ENCODE measurements at places on chromosomes 7 and 10.

DNA sequence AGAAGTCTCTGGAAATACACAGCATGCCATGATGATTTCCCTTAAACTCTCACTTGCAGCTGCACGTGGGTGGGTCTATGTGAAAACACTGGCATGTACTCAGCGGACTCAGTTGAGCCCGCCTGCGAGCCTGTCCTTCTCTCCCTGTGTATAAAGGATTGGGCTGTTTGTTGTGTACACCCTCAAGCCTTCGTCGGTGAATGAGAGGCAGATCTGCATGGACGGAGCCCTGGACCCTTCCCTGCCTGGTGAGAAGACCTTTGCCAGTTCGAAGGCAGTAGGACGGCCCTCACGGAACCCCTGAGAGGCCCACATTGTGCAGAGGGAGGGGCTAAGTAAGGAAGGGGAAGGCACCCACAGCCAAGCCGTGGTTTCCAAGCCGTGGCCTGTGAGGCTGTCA lies 121.2 kb downstream of the WDFY4 start:
- peak; percentile 30 for DNase-seq

DNA sequence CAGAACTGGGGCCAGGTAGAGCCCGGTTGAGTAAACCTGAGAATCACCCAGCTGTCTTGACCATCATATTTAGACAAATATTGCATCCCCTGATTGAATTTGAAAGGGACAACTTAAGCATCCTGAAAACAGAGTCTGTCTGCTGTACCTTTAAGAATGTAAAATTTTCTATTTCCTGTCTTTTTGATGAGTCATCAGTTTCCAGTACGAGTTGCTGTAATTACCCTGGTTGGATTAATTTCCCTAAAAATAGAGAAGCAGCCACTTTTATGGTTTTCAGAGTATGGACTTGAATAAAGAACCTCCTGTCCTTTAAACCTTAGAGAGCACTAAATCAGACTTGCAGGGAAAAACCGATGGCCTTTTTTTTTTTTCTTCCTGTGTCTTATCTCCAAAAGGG lies 164.6 kb upstream of the SH2B2 start:
- DNase-seq = no peak

- DNase-seq = no peak
Measured at GRCh38 chr7:17181482-17181881, 117.0 kb upstream of the AHR start.

- DNase-seq = no peak
Measured at GRCh38 chr10:28169525-28169924, 133.3 kb downstream of the MPP7 start.

DNA sequence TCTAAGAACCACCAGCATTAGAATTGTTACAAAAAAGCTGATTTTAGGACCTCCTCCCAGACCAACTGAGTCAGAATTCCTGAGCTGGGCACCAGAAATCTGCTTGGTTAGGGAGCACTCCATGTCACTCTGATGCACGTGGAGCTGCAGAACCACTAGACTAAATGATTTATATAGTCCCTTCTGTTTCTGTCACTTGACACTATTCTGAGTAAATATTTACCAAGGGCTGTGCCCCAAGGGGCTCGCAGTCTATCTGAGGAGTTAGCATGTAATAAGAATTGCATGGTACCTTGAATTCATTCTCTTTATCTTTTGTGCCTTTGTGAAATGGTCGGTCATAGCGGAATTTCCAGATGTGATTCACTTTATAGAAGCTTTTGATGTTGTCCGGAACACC lies 196.0 kb upstream of the IMMP2L start:
- DNase-seq = no peak

- no peak for DNase-seq
Measured at GRCh38 chr10:5560817-5561703, 36.3 kb downstream of the CALML3 start.

DNA sequence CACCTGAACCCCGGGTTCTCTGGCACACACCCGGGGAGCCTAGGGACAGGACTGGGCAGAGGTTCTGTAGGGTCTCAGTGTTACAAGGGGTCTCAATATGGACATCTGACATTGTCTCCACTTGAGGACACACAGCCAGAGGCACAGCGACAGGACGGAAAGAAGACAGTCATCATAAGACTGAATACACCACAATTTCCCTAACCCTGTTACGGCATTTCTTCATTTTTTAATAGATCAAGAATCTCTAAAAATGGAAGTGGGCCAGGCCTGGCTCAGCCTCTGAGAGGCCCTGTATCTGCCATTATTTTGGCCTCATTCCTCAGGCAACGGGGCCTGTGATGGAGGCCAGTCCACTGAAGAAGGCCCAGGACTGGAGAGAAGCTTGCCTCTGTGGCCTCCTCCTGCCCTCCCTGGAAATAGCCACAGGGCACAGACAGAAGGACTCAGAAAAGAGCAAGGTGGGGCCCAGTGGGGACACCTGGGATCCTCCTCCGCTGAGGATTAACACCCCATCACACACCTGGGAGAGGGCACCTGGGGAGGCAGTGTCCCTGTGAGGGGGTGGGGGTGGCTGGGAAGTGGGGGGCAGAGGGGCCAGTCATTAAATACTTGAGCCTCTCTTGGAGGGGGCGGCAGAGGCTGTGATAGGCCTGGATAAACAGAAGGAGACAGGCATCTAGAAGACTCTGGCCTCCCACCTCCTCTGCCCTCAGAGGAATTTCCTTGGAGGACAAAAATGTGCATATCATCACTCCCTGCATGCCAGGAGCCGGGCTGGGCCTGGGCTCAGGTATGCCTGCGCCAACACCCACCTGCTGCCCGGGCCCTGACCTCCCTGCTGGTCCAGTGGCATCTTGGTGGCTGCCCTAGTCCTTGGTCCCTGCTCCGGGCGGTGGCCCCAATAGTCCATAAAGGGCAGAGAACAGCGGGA lies 8.0 kb downstream of the SPOCK2 start:
- no peak for DNase-seq

DNA sequence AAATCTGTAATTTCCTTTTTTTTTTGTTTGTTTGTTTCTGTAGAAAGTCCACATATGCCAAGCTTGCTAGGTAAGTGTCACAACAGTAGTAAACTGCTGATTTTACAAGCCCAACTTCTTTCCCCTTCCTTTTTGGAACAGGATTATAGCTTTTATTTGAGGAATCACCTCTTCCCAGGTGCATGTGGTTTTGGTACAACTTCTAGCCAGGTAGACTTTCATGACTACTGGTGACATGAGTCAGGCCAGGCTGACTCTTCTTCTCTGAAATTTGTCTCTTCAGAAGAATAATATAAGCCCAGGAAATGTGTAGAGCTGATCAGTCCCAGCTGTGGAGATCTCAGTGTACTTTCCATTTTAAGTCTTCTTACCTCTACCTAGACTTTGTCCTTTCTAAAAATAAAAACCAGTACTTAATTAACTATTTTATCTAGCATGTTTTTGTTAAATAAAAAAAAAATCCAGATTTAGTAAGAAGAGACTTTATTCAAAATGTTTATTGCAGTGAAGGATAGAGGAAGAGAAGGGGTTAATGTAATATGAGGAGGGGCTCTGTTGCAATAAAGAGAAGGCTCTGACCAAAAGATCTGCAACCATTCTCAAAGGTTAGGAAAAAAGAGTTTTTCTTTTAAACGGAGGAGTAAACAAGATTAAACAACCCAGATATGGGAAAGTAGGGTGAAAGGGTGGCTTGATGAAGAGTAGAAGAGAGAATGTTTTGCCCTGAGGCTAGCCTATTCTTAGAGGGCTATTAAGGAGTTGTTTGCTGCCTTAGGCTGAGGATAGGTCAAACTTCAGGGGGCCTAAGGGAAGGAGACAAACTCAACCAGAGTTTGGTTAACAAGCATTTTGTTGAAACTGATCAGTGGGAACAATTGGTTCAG lies 664.2 kb downstream of the SORCS1 start:
- DNase-seq = no peak

- peak; percentile 40 for DNase-seq
Measured at GRCh38 chr7:66258409-66258808, 53.3 kb downstream of the TPST1 start.

GRCh38 chr10:77909021-77909748 lies 17.4 kb downstream of the DLG5 start:
- DNase-seq = no peak

GRCh38 chr10:88800152-88801125 lies 2.1 kb upstream of the LIPM start:
- no peak for DNase-seq

GRCh38 chr10:44946205-44946604 lies 13.4 kb upstream of the RASSF4 start:
- no peak for DNase-seq

DNA sequence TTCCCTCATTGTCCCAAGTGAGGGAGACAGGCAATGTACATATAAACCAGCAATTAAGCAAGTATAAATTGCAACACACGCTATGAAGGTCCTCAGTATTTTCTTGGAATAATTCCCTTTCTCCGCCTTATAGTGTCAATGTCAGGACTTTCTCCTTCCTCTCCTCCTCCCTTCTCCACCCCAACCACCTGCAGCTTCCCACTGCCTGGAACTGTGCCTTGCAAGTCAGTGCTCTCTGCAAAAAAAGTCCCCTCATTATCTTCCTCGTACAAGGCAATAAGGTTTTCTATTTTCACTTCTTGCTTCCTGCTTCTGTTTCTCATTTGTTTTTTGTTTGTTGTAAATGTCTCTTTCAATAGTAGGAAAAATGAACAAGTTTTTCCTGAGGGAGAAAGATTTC lies 111.7 kb downstream of the GPR26 start:
- no peak for DNase-seq

GRCh38 chr10:73099141-73099540 lies 2.5 kb upstream of the P4HA1 start:
- no peak for DNase-seq

DNA sequence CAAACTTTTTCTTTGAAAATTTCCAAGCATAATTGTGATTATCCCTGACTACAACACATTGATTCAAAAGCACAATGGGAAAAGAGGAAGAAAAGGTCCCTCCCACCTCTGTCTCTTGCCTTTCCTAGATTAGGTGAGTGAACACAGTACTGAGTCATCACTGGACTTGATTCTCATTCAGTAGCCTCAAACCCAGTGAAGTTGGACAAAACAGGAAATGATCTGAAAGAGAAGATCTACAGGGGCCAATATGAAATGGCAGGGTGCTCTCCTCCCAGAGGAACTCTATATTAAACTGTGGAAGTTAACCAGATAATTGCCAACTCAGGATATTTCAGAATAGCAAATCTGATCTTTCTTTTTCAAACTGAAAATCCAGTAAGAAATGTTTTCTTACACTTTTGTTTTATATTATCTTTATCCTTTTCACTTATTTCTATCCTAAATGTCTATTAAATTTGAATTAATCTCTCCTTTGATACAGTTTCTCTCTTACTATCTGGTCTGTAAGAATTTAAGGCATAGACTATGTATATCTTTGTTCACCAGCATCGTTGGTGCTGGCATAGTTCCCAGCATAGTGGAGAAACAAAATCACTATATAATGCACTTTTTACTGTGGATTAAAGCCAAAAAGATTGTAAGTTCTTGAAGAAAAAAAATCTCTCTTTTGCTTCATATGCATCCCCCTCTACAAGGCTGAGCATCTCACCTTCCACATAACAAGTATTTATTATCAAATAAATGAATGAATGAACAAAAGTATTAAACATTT lies 41.4 kb upstream of the IKZF1 start:
- no peak for DNase-seq

GRCh38 chr10:86711513-86712316 lies 43.4 kb downstream of the LDB3 start:
- DNase-seq = no peak

- DNase-seq = no peak
Measured at GRCh38 chr10:125457406-125457805, 225.6 kb downstream of the TEX36 start.

DNA sequence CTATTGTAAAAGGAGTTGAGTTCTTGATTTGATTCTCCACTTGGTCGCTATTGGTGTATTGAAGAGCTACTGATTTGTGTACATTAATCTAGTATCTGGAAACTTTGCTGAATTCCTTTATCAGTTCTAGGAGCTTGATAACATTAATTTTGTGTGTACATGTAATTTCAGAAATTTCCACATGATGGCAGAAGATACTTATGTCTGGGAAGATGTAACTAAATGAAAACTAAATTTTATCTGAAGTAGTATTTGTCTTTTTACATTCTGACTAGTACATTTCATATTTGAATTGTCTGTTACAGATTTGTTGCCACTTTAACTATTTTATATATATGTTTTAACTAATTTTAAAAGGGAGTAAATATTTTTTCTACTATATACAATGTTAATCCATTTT lies 27.6 kb downstream of the SDHAF3 start:
- peak; percentile 44 for DNase-seq

DNA sequence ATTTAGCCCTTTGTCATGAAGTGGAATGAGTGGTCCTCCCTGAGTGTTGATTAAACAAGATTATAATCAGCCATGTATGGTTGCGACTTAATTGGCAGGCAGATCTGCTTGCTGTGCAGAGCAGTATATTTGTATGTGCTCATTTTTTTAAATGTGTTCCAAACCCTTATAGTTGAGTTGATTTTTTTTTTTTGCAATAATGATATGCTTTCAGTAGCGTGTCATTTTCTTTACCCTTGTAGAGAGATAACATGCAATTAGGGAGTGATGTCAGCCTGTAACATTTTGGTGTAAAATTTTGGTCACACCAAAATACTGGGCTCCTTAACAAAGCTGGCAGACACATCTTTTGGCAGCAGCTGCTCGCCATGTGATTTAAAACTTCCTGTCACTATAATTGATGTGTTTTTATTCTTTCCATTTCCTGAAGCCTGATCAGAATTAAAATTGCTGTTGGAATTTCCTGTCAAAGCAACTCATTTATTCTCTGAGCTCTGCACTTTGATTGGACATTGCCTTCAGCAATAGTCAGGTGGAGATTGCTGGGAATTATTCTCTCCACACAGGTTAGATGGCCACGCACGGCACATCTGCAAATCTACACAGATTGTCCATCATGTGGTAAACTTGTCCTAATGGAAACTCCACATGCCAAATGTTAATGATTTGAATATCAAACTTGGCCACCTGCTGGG lies 125.3 kb downstream of the DYNC1I1 start:
- DNase-seq = no peak

DNA sequence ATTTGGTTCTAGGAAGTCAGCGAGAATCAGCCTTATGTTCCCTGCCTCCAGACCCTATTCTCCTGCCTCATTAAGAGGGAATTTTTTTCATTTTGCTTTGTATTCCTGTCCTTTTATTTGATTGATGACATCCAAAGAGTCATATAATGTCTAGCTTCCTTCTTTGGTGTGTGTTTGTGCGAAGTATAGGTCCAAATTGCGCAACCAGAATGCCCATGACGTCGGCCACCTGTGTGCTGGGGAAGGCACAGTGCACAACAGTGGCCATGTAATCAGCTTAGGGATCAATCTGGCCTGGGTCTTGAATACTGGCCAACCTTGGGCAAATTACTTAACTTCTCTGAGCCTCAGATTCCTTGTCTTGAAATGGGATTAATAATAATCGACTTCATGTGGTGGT lies 206.2 kb downstream of the VTI1A start:
- no peak for DNase-seq

- no peak for DNase-seq
Measured at GRCh38 chr7:90740386-90740785, 144.3 kb downstream of the CDK14 start.

- DNase-seq = no peak
Measured at GRCh38 chr10:49096890-49097445, 18.4 kb downstream of the VSTM4 start.

GRCh38 chr7:57256637-57257375 lies 124.6 kb upstream of the ZNF479 start:
- no peak for DNase-seq

GRCh38 chr10:69558559-69558958 lies 14.7 kb downstream of the NEUROG3 start:
- no peak for DNase-seq

GRCh38 chr7:92809397-92809759 lies 27.0 kb downstream of the CDK6 start:
- no peak for DNase-seq
